Activated CD8-positive, alpha-beta T cell treated with anti-CD3 and anti-CD28 coated beads, Interleukin-2, amount 10 ng/mL, durations not matched to agents 7 days and 5 days (primary cell): ENCODE measurements at places on chromosomes 3 and 15.
A peak's percentile ranks its signal among the peaks of the same experiment; 100 is the strongest.

GRCh38 chr15:45594835-45595530 is 7.8 kb downstream of the BLOC1S6 start:
- DNase-seq, result peak; percentile 11

DNA sequence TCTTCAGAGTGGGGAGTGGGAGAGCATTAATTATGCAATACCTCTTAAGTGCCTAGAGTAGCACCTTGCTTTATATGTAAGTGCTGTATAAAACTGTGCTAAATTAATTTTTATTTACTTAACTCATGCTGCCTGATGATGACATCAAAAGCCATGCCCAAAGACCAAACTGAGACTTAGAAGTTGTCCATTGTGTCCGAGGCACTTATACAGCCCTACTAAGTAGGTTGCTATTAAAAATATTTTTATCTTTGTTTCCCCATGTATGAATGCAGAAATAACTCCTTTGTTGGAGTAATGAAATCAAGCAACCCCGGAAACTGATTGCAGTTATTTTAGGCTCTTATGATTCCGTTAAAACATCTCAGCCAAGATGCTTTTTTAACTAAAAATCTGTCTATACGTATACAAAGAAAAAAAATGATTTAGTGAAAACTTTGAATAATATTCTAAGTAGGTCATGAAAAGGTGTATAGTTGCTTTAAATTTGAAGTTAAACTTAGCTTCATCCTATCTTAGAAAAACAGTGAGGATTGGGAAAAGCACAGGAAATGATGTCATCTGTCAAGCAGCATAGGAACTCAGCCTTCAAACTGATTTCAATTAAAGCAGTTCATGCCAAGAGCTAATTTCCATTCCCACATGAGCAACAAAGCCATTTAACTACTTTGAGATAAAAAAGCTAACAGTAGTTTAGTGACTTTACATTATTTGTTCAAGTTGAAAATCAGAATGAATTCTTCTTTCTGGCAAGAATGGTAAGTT is 43.0 kb downstream of the FBN1 start:
- no peak for DNase-seq

DNA sequence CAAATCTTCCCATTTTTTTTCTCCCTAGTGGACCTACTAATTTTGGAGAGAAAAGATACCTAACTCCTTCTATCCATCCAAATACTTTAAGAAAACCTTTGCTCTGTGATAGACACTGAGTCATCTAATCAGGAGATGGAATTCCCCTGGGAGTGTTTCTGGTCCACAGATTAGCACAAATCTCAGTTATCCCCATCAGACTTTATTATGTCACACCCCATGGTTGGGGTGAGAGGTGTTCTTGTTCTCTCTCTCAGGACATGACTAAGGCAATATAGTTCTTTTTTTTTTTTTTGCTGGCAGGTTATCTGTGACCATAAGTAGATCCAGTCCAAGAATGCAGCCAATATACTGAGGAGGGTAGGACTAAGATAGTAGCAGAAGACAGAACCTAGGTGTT is 15.8 kb downstream of the SLC9A9 start:
- no peak for DNase-seq

DNA sequence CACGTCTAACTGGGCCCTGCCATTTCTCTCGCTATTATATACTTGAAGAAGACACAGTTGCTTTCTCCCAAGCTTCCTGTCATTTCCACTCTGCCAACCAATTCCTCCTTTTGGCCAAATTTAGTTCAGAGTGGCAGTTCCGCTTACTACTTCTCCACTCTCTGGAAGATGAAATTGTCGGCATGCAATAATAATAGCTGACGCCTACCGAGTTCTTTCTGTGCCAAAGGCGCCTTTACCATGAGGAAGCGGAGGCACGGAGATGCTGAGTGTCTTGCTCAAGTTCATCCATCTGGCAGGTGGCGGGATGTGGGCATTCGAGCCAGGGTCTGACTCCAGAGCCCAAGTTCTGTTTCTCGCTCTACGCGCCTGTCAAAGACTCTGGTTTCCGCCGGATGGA is 14.6 kb upstream of the NRROS start:
- DNase-seq, result no peak

- DNase-seq, result no peak
Observed at GRCh38 chr3:41175365-41175764, 23.9 kb upstream of the CTNNB1 start.

DNA sequence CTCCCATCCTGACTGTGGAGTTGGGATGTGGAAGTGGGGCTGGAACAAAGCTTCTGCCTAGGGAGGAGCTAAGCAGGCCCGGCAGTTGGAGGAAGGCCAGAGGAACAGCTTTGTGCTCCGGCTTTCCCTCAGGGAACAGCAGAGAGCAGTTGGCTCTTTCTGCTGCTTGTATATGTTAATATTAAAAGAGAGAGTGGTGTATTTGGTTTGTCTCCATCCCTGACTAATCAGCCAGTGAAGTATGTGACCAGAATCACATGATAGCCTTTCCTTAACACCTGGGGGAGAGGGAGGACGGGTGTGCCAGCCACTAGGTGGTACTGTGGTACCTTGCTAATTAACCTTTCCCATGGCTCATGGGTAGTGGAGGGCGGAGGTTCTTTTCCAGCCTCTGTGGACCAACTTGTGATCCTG is 10.0 kb downstream of the EIF2B5 start:
- peak; percentile 48 for DNase-seq

GRCh38 chr3:110027446-110028080 is 690.2 kb upstream of the DPPA4 start:
- DNase-seq, result no peak

GRCh38 chr3:24355806-24356205 is 138.8 kb downstream of the THRB start:
- no peak for DNase-seq
